ENCODE measurements at places on chromosomes 3 and 15.

GRCh38 chr3:69353088-69353478, 32.8 kb downstream of the FRMD4B start:
- no peak for DNase-seq

DNA sequence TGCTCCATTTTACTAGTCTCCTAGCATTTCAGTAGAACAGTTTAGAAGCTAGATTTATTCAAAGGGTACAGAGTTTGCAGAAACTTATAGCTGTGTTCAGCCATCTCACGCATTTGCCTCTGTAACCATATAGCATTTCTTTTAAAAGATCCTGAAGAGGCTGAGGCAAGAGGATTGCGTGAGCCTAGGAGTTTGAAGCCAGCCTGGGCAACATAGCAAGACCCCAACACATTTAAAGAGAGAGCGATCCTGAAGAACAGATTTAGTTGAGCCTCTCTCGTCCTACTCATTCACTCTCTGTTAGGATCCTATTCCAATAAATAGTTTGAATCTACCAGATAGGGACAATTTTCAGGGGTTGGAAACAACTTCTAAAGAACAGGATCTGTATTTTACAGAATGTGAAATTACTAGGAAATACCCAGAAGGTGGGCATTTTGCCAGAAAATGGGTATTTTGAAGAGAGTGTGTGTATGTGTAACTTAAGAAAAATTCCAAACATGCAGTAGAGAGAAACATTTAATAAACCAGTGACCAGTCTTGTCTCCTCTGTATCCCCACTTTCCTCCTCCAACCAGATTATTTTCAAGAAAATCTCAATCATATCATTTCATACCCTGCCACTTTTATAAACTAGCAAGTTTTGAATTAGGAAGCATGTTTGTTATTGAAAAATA, 4.5 kb downstream of the EIF3J start:
- DNase-seq = no peak

DNA sequence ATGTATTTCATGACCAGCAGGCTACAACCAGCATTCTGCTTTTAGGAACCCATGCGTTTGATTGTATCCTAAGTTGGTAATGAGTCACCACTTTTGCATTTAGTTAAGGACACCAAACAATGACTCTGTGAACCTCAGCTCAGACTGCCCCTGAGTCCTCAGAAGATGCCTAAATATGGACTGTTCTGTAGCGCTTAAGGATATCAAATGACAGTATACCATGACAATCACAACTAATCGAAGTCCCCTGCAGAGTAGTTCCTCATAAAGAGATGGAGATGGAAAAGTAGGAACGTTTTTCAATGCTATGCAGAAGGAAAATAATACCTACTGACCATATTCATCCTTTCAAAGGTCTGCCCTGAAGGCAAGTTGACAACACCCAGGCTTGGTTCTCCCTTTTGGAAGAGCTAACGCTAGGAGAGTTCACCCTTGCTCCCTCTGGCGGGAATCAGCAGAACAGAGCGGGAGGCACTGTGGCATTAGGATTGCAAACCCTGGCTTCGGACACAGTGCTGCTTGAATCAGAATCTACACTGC, 508.6 kb downstream of the FHIT start:
- no peak for DNase-seq

GRCh38 chr3:106720510-106720909, 656.7 kb upstream of the CCDC54 start:
- DNase-seq = no peak

- no peak for DNase-seq
These were observed 9.6 kb downstream of the LRRK1 start for GRCh38 chr15:100928632-100929280.

- DNase-seq = no peak
These were observed 110.3 kb upstream of the ETV5 start for GRCh38 chr3:186219211-186219638.

DNA sequence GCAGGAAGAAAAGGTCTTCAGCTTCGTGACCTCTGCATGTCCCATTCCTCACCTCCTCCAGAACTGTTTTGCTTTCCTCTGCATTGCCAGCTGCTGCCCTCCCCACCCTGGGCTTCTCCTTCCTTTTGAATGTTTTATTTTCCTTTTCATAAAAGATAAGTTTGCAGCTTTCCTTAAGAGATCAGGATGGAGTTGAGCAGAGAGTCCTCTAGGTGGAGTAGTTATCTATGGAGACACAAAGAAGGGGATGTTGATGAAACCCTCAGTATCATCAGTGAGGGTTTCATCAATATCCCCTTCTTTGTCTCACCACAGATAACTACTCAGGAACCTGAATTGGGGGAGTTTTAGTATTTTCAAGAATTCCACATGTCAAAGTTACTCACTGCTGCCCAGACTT, 19.0 kb upstream of the SLC25A36 start:
- DNase-seq = no peak

GRCh38 chr15:43749690-43750345, 3.6 kb downstream of the PDIA3 start:
- peak; percentile 24 for DNase-seq

DNA sequence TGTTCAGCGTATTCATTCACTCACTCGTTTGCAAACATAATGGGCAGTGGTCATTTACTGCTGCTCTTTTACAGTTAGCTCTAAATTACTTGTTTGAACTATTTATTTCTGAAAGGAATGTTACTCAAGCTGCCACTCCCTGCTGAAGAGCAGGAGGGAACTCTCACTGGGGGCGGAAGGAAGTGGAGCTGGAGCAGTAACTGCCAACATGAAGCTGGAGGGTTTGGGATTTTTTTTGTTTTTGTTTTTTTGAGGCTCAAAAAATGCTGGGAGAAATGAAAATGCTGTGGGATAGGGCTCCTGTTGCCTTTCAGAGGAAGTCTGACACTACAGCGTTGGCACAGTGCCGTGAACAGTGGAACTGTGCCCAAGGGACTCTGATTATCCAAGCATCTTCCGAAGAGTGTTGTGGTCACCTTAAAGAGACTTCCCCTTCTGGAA, 44.1 kb downstream of the SENP2 start:
- no peak for DNase-seq

- no peak for DNase-seq
These were observed 18.0 kb downstream of the PLA2G4F start for GRCh38 chr15:42138411-42138810.

- DNase-seq = no peak
These were observed 100.2 kb downstream of the RFTN1 start for GRCh38 chr3:16413321-16413720.

DNA sequence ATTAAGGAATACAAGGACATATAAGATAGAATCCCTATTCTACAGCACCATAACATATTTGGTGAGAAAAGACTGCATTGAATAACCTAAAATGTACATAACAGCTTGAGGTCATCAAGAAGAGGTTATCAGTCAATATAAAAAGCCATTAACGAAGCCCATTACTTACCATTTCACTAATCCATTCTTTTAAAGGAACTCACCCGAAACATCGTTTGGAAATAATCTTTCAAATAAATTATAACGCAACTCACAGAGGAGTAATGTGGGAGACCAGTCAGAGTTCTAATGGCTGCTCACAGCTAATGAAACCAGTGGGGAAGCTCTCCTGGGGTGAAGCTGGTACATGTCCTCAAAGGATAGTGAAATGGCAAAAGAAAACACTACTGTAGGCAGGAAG, 188.4 kb downstream of the TBC1D5 start:
- DNase-seq = no peak

DNA sequence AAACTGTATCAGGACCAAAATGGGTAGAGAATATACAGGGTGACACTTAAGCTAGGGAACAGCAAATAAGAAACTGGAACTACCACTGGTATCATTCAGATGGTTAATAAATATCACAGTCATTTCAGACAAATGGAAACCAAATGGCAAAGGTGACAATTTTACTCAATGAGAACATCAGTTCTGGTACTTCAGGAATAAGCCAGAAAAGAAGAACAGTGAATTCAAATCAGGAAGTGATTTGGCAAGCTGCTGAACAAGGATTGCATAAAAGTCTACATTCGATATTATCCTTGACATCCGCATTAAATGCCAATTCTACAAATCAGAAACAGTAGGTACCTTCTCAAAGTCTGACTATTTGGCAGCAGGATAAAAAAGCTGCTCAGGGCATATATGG, 23.5 kb upstream of the STIMATE start:
- no peak for DNase-seq

GRCh38 chr15:93870583-93870982, 360.8 kb upstream of the MCTP2 start:
- no peak for DNase-seq

GRCh38 chr3:58073301-58074108, 65.3 kb downstream of the FLNB start:
- DNase-seq = no peak

- DNase-seq = no peak
These were observed 10.2 kb downstream of the TRA2B start for GRCh38 chr3:185927501-185928200.
